ENCODE measurements at places on chromosomes 2 and 18. TPM values are rescaled to one million over a fixed set of nuclear protein-coding genes. Genes with fewer than 3 reads are reported as not detected.

Gene ZSWIM2
- not detected for total RNA-seq

Gene TPO
- not detected for total RNA-seq

Gene GPD2
- total RNA-seq: 103 TPM

Gene IL1F10
- not detected for total RNA-seq

Gene SCN9A
- 0.27 TPM for total RNA-seq

Measured in SK-MEL-5 (cell line).